ENCODE measurements at places on chromosomes 1 and 21.

DNA sequence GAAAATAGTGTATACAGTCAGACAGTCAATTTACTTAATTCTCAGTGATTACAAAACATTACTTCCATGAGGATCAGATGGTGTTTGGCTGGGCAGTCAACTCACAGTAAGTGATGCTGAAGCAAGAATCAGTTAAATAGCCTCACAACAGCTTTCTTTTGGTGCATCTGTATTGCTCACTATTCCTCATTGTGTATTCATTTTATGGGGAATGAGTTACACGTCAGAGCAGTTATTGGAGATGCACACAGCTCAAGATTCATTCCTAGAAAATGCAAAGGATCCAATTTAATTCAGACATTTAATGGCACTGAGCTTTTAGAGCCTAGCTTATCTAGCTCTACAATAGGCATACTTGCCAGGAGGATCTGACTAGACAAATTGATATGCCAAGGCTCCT is 150.6 kb downstream of the HS2ST1 start:
- DNase-seq = no peak

DNA sequence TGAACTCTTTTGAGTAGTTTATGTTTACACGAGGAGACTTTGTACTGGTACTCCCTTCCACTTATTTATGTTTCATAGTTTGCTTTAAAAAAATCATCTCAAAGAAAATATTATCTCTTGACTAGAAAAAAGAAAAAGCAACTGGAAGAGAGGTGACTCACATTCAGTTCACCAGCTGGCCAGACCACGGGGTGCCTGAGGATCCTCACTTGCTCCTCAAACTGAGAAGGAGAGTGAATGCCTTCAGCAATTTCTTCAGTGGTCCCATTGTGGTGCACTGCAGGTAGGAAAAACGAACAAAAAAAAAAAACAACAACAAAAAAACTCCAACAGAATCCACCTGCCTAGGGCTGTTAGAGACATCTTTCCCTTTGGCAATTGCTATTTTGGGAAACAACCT is 102.9 kb downstream of the PTPRC start:
- no peak for DNase-seq

- DNase-seq = no peak
These were observed 6.1 kb downstream of the NENF start for GRCh38 chr1:212438831-212439237.

- no peak for DNase-seq
These were observed 1.2 kb downstream of the CEP170 start for GRCh38 chr1:243253926-243254232.

DNA sequence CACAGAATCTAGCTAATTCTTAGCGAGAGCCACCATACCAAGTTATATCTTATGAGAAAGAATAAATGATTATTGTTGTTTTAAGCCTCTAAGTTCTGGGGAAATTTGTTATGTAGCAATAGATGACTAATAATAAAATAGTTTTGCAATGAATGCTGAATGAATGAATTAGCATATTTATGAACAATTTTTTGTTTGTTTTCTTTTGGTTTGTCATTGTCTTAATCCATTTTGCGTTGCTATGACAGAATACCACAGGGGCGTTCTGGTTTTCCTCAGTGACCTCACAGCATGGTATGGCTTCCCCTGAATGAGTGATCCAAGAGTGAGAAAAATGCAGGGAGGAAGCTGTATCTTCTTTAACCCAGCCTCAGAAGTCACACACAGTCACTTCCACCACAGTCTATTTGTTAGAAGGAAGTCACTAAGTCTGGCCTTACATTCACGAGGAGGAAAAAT is 53.8 kb upstream of the HPDL start:
- DNase-seq = no peak

DNA sequence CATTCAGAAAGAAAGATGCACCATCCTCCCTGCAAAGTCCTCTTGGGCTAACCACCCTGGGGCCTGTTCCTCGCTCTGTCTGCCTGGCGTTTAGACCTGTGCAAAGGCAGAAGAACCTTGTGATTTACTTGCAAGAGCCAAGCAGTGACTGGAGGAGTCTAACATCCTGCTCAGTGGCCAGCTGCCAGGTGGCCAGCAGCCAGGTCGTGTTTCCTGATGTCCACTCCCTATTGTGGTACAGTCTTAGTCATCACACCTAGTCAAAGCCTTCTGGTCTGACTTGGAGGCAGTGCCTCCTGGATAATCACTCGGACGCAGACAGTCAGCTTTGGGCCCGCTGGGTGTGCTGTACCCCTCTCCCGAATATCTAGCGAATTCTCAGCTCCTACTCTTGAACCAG is 118.1 kb downstream of the PGBD5 start:
- DNase-seq = no peak

DNA sequence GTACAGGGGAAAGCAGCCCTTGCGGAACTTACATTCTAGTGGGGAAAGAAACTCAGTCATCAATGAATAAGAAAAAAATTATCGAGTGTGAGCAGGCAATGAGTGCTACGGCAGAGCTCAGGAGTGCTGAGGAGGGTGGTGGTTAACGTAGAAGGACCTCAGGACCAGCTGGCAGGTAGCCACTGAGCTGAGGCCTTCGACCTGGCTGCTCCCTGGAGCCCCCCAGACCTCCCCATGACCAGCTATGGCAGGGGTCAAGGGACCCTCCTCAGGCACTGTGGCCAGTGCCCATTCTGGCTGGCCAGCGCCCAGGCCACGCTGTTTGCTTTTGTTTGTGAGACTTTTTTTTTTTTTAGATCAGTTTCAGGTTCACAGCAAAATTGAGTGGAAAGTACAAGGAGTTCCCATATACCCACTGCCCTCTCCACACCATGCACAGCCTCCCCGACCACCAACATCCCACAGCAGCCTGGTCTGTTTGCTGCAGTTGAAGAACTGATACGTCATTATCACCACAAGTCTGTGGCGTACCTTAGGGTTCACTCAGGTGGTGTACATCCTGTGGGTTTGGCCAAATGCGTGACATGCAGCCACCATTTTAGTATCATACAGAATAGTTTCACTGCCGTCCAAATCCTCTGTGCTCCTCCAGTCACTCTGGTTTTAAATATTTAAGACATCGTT is 11.8 kb upstream of the TTC22 start:
- DNase-seq = no peak

DNA sequence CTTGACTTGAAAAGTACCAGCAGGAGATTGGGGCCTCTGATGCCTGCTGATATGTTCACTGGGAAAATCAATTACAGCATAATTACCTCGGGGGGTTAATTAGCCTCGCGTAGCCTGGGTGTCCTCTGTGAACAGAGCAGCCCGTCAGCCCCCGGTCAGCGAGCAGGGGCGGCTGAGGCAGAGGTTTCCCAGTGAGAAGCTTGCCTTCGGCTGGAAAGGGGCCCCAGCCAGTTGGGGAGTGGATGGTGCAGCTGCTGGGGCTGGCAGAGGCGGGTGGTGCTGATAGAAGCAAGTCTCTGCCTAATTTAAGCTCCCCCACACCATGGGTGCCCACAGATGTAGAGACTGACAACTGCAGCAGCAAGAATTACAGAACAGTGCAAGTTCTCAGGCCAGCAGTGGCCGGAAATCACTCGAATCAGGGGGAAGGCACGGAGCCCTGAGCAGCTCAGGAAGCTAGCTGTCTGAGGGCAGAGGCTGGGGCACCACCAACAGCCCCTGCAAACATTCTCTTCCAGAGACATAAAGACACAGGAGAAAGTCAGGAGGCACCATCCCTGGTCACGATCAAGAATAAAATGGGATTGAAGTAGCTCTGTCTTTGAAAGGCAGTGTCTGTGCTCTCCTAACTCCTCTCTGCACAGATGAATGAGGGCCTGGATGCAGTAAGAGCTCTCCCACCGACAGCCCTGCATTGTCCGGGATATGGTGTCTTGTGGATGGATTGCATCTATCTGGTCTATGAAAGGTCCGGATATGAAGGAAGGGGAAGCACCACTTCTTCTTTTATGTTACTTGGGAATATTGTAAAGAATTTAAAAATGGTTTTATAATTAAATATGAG is 166.5 kb upstream of the CD34 start:
- DNase-seq = no peak

- DNase-seq = no peak
These were observed 19.4 kb upstream of the KCNAB2 start for GRCh38 chr1:6026095-6026809.

- no peak for DNase-seq
These were observed 12.5 kb downstream of the CHML start for GRCh38 chr1:241627453-241628259.

GRCh38 chr1:81702079-81702715 is 98.5 kb upstream of the ADGRL2 start:
- DNase-seq = no peak

Data from cortex of kidney (tissue), 1 donor.